ENCODE measurements at places on chromosomes 7 and 10.

DNA sequence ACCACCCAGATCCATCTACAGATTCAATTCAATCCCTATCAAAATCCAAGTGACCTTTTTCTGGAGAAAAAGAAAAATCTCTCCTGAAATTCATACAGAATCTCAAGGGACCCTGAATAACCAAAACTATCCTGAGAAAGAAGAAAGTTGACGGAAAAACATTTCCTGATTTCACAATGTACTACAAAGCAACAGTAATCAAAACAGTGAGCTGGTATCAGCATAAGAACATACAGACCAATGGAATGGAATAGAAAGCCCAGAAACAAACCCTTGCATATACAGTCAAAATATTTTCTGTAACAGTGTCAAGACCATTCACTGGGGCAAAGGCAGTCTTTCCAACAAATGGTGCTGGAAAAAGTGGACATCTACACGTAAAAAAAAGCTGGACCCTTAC lies 89.9 kb downstream of the JMJD1C start:
- DNase-seq = no peak

GRCh38 chr7:98855610-98856422 lies 14.0 kb downstream of the TMEM130 start:
- DNase-seq = no peak

- peak; percentile 70 for DNase-seq
Measured at GRCh38 chr10:48464871-48465736, 139.8 kb downstream of the ARHGAP22 start.

DNA sequence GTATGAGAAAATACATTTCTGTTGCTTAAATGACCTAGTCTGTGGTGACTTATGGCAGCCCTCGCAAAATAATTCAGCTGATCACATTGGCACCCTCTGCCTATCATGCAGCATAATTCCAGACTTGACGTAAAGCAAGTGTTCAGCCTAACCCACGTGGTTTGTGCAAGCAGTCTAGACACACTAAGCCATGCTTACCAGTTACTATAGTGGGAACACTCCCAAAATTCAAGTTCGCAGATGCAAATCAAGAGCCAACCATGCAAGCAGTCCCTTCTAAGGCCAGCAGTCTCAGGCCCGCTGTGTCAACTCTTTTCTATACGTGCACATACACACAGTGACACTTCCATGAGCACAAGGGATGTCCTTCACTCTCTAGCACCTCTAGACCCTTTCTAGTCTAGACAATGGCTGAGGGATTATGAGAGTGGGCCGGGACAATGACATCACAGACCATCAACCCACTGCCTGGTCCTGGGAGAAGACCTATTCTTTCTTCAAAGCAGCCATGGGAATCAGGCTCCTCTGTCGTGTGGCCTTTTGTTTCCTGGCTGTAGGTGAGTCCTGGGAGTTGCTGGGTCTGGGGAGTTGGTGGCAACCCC lies 29.0 kb upstream of the PRSS1 start:
- DNase-seq = no peak

DNA sequence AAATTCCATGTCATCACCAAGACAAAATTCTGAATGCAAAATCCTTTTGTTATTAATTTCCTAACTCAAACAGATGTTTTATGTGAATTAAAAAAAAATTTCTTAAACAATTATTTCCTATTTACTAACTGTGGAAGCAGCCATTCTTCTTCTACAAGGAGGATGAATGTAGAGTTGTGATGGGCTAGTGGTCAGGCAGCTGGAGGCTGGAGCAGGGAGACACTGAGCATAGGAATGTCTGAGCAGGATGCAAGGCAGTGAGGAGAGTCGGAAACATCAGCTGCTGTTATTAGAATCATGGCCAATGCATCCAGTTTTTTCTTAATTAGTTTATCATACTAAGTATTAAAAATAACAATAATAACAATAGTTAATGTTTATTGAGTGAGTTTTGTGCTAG lies 102.5 kb upstream of the LRRTM3 start:
- no peak for DNase-seq

DNA sequence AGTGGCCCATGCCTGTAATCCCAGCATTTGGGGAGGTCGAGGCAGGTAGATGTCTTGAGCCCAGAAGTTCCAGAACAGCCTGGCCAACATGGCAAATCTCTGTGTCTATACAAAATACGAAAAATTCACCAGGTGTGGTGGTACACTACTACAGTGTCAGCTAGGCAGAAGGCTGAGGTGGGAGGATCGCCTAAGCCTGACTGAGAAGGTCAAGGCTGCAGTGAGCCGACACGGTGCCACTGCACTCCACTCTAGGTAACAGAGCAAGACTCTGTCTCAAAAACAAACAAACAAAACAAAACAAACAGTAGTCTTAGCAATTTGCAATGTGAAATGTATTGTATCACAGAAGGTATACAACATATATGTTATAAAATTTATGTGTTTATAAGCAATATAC lies 348.0 kb downstream of the SEMA3D start:
- DNase-seq = no peak

GRCh38 chr7:139654276-139655181 lies 123.3 kb downstream of the HIPK2 start:
- no peak for DNase-seq

GRCh38 chr7:19145434-19146115 lies 354 bp upstream of the FERD3L start:
- no peak for DNase-seq

DNA sequence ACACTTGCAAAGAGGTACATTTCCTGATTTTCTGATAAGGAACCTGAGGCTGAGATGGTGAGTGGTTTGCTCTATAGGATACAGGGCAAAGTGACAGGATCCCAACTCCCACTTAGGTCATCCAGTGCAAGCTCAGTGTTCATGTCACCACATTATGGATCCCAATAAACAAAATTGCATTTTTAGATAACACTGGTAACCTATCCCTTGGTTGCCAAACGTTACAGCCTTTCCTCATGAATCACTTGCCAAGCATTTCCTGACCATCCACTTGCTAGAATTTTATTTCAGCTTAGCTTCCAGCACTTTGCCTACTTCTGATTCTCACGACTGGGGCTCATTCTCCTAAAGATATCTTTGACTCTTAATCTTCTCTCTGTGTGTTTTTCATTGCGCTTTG lies 131.4 kb upstream of the ODAD2 start:
- DNase-seq = no peak
